ENCODE measurements at places on chromosomes 12 and 14.

DNA sequence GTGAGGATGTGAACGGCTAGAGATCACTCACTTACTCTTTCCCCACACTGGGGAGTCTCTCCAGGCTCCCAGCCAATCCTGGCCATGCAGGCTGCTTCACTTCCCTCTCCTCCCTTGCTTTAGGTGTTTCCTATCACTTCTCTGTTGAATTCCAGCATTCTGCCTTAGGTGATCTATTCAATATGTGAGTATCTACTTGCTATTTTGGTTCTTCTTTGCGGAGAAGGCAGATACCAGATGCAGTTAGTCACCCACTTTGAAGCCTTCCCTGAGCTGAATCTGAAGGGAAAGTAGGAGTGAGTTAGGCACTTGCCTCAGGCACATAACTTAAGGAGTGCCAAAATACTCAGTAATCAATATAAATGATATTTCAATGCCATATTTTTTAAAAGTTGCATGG, 36.0 kb upstream of the FAR2 start:
- peak; percentile 68 for DNase-seq

GRCh38 chr12:127438512-127439244, 828.3 kb upstream of the TMEM132C start:
- no peak for DNase-seq

DNA sequence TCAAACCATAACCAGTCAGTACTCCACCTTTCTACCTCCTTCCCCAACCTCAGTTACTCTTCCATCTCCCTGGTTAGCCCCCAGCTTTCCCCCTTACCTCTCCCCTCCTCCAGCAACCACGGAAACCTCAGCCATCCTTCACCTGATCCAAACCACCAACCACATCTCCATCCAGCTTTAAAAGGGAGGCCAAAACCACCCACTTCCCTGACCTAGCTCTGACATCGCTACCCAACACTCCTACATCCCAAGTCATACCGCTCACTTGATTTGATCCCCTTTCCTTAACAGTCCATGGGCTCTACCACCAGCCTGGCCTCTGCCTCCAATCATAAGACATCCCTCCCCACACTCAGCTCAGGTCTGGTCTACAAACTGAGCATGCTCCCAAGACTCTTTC, 1.5 kb downstream of the RAB35 start:
- no peak for DNase-seq

GRCh38 chr12:117674313-117674712, 294.5 kb downstream of the KSR2 start:
- no peak for DNase-seq

DNA sequence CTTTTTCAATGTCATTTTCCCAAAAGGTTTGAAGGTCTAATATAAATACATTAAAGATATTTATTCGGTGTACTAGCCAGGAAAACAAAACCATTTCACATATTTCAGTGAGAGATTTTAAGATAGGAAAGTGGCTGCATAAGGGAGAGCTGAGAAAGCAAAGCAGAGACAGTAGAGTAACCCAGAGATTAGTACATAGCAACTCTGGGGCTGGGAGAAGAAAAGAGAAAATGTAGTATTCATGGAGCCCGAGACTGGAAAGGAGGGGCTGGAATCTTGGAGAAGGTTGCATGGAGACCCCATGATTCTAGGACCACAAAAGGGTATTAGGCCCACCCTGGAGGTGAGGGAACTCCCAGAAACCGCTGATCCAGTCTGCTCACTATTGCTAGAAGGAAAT, 236.9 kb downstream of the PAWR start:
- no peak for DNase-seq

- no peak for DNase-seq
These were observed 174.5 kb downstream of the FBXL14 start for GRCh38 chr12:1419849-1420371.

GRCh38 chr12:68367116-68367515, 35.0 kb upstream of the MDM1 start:
- no peak for DNase-seq

DNA sequence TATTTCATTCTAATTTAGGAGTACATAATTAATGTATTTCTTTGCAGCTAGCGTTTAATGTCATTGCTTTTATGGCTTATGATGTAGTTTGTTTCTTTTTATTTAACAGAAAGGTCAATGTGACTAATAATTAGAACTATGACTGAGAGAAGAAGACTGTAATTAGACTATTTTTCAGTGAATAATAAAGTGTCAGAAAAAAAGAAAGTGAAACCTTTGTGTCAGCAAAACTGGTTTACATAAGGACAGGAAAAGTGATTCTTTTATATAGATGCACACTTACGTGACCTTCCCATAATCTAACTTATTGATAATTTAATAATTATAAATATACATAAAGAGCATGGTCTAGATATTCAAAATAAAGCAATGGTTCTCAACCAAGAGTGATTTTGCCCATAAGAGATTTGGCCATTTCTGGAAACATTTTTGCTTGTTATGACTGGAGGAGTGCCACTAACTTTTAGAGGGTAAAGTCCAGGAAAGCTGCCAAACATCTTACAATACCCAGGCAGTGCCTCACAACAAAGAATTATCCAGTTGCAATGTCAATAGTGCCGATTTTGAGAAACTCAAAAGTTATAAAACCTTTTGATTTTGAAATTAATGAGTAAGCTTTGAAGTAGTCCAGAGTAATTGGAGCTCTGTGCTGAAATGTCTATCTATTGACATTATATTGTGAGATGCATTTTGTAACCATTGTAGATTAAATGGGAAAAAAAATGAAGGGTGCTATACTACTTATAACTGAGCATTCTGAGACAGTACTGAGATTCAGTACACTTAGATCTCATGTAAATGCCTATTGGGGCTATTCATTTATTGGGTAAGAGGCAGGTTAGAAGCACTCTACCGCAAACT, 227.1 kb downstream of the C12orf50 start:
- DNase-seq, result peak; percentile 47

- peak; percentile 90 for DNase-seq
These were observed 1.1 kb upstream of the TRAF3 start for GRCh38 chr14:102775855-102776760.

GRCh38 chr12:54631551-54631950, 3.1 kb downstream of the LACRT start:
- no peak for DNase-seq

- no peak for DNase-seq
These were observed 1074.6 kb downstream of the FLRT2 start for GRCh38 chr14:86604561-86604960.

- DNase-seq, result no peak
These were observed 35.7 kb upstream of the PRMT8 start for GRCh38 chr12:3455312-3455711.

DNA sequence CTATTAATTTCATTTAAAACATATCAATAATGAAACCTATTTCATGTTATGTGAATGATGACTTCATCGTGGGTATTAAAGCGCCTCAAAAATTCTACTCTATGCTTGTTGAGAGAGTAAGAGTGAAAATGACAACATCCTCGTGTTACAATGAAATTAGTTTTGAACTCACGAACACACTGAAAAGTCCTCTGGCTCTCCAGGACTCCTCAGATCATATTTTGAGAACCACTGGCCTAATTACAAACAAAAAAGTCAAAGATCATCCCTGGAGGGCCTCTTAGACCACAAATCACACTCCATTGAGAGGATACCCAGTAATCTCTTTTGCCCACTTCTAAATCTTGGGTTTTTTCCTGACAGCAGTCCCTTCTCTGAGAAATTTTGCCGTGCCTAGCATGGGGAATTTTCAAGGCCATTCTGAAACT, 19.1 kb downstream of the DAAM1 start:
- no peak for DNase-seq
